ENCODE measurements at places on chromosomes 1 and 21. TPM values are rescaled to one million over a fixed set of nuclear protein-coding genes. Genes with fewer than 3 reads are reported as not detected.

GRCh38 chr1:224707843-224708725 is 92.0 kb downstream of the CNIH3 start:
- DNase-seq: no peak

DNA sequence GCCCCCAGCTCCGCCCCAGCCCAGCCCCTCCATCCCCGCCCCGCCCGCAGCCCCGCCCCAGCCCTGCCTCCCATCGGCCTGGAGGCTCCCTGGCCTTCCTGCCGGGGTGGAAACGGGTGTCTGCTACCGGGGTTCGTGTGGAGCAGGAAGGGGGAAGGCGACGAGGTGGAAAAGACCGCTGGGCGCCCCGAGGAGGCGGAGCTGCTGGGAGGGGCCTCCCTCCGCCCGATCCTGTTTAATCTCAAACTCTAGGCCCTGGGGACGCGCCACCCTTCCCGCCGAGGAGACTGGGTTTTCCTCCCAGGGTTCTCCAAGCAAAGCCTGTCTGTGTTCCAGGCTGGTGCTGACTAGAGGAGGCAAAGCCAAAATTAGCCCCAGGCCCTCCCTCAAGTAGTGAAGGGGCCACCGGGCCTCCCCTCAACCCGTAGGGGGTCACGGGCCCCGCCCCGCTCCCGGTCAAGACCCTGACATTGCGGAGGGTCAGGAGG is 16.2 kb upstream of the TTLL10 start:
- DNase-seq: peak; percentile 97

DNA sequence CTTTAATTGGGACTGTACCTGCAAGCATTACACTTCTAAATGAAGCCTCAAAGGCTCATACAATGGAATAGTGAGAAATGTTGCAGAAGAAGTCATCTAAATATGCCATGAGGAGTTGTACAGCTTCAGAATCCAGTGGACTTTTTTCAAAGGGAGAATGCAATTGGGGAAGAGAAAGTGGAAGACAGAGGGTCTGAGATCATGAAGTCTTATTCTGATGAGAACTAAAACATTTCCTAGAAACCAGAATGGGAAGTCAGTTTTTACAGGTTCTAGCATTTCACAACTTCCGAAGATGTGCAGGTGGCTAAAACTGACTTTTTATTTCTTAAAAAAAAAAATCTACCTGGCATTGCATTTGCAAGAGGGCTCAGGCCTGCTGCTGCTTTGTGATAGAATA is 424.4 kb upstream of the RUNX1 start:
- no peak for DNase-seq

DNA sequence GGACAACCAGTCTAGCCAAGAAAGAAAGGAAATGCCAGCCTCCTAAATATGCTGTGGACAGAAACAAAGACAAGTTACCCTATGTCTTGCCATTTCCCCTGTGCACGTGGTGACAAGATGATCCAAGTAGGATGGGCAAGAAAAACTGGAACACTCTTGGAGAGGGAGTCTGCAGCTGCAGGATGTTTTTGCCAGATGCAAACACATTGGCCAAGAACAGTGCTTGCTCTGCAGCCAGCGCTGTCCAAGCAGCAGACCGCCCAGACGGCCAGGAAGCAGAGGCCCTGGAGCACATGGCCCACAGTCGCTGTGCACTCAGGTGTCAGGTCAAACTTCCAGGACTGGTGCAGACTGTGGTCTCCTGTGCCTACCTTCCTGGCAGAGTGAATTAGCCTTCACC is 189.3 kb downstream of the SLC35F3 start:
- DNase-seq: no peak

DNA sequence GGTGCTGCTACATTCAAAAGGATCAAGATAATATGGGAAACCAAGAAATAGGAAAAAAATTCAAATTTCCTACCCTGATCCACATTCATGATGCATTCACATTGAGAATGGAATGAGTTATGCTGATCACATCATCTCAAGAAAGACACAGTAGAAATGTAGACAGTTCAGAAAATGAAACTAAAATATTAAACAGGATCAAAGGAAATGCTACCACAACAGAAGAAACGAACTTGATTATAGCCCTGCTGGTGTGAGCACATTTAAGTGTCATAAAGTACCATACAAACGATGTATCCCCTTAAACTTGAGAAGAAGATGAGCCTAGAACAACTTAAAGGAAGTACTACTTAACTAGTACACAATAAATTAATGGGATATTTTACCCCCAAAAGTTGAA is 21.3 kb downstream of the SYDE2 start:
- DNase-seq: no peak

DNA sequence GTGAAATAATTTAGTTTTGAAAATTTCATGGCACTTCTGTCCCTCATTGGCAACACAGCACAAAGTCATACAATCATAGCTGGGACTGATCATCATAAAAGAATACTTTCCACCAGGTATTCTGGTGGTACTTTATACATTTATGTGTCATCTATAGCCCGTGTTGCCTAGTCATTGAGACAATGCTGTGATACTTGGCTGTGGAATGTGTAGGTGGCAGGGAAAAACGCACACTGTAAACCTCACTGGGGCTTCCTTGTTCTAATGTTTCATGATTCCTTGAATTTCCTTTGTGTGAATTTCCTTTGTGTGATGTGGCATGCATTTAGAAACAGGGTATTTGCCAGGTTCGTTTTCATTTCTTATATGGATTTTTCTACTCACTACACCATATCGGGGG is 118.3 kb downstream of the FMN2 start:
- no peak for DNase-seq

GRCh38 chr1:44962729-44963128 is 23.7 kb downstream of the EIF2B3 start:
- no peak for DNase-seq

- peak; percentile 13 for DNase-seq
Observed at GRCh38 chr21:18499761-18500376, 96.3 kb upstream of the TMPRSS15 start.

- peak; percentile 55 for DNase-seq
Observed at GRCh38 chr1:68120136-68120791, 69.8 kb upstream of the DIRAS3 start.

GRCh38 chr1:229363723-229364122 is 20.9 kb upstream of the CCSAP start:
- DNase-seq: no peak

GRCh38 chr1:170316270-170316669 is 170.5 kb downstream of the NTMT2 start:
- DNase-seq: no peak

DNA sequence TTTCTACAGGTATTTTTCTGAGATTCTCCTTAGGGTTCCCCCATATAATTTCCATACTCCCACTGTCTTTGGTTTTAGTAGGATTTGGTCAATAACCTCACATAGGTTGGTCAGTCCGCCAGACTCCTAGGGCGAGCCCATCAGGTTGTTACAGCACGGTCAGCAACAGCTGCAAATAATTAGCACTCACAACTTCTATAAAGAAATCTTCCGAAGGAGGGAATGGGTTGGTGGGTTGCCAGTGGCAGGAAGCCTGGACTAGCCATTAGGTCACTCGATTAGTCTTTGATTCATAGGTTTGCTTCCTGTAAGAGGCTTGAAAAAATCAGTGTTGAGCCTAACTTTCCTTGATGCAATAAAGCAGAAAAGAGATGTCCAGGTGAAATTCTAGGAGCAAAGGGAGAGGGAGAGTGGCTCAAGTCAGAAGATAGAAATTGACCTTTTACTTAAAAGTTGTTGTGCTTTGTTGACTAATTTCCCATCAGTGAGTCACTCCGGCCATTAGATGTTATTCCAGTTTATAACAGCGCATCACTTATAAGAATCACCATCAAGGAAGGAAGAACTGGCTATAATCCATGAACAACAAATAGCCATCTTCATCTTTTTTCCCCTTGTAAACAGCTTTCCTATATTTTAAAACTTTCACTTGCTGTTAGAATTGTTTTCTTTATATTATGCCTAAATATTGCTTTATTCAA is 88.3 kb downstream of the TPR start:
- DNase-seq: no peak

GRCh38 chr1:210237479-210237878 is 4.9 kb downstream of the SERTAD4 start:
- DNase-seq: no peak

GRCh38 chr1:116290085-116290705 is 82.8 kb upstream of the ATP1A1 start:
- DNase-seq: no peak

DNA sequence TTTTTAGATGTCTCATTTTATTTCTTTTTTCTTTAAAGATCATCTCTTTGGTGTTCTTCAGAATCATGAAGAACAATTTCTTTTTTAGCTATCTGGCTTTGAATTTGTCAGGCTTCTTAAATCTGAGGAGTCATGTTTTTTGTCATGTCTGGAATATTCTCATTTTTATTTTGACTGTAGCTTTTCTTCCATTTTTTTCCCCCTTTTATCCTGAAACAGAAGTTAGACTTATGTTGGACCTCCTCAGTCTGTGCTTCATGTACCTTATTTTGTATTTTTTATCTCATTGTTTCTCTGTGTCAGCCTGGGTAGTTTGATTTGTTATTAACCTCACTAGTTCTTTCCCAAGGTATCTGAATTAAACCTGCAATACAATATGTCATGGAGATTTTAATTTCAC is 319.2 kb upstream of the ADGRL4 start:
- no peak for DNase-seq

DNA sequence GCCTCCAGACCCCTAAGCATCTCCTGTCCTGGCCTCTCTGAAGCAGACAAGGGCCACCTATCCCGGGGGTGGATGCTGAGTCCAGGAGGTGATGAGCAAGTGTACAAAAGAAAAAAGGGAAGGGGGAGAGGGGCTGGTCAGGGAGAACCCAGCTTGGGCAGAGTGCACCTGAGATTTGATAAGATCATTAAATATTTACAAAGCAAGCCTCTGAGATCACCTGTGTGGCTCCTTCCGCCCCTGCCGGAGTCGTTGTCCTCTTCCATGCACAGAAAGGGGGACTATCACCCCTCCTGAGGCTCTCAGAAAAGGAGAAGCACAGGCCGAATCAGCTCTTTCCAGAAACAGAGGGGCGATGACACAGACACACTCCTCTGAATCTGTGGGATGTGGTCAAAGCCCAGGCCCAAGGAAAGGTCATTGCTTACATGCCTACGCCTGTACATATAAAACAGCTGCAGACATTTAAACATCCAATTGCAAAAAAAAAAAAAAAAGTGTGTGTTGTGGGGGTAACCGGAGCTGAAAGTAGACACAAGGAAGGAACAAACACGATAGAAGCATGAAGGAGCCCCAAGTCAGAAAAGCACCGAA is 30.9 kb downstream of the PRSS38 start:
- DNase-seq: no peak

- no peak for DNase-seq
Observed at GRCh38 chr1:52706136-52706670, 8.1 kb upstream of the COA7 start.

DNA sequence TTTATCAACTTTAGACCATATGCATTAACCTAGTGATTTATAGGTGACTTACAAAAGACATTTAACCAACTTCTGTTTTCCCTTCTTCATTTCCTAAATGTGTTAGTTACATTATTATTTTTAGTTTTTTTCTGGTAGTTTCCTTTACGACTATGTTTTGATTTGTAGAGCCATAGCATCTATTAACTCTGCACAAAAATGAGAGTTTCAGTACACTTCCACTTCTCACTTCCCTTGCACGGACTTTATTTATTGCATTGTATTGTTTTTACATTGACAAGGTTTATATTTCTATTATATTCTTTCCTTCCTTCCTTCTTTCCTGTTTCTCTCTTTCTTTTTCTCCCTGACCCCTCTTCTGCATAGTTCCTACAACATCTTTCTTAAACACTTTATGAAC is 14.7 kb downstream of the PKN2 start:
- DNase-seq: no peak

GRCh38 chr1:64098846-64099582 is 104.4 kb upstream of the UBE2U start:
- no peak for DNase-seq

- no peak for DNase-seq
Observed at GRCh38 chr1:36865602-36865900, 168.8 kb downstream of the GRIK3 start.

DNA sequence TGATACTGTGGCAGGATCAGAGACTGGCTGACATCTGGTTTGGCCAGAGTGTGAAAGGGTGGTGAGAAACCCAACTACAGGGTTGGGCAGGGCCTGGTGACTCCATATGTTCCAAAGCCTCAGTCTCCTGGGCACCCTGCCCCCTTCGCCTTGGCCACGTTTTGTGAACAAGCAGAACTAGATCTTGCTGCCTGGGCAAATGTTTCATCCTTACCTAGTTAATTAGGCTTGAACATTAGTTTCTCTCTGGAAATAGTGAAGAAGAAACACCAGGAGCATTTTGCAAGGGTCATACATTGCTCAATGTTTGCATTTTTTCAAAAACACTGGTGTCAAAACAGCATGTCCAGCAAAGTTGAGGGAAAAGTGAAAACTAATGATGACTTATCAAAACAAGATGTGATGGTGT is 60.5 kb downstream of the MAP3K7CL start:
- DNase-seq: no peak

DNA sequence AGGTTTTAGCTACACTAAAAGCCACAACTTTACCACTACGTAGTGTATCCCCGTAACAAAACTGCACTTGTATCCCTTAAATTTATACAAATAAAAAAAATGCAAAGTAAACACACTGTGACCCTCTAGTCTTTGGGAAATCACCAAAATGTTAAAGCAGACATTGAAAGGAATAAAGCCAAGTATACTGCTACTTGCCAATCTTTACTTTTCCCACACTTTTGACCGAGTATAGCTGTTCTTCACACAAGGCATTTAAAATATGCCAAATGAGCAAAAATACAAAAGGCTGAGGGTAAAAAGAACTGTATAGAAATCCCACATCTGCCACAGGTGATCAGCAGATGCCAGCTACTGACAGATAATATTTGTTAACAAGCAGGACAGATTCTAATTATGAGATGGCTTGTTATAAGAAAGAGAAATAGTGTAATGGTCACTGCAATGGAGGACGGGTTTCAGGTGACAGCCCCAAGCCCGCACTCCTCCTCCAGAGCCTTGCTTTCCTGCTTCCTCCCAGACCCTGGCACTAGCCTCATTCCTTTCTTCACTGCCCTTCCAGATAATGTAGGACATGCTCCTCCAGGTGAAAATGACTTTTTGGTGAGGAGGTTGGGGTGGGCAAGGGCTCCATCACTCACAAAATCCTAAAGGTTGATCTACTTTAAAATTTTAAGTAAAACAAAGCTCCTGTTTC is 18.1 kb downstream of the KCNT2 start:
- no peak for DNase-seq

DNA sequence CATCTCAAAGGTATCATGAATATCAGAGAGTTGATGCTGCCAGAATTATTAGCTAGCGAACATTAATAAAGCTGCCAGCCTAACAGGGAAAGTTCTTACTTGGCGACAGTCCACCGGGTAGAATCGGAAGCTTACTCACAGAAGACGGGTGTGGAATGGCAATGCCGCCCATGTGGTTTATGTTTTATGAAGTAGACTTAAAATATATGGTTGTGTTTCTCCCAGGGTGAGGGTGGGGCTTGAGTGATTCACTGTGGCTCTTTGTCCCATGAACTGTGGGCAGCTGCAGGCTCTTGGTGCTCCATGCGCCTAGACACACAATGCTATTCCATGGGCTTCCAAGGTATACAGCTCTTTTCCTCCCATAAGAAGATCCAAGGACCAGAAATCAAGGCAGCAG is 162.7 kb downstream of the PIGK start:
- no peak for DNase-seq

Gene DMRTA2
- not detected for total RNA-seq

Gene ATP6V1G3
- not detected for total RNA-seq

Gene MIXL1
- not detected for total RNA-seq

Gene EPHA8
- total RNA-seq: not detected

Gene SLFNL1
- total RNA-seq: not detected

Gene OR2M3
- not detected for total RNA-seq

Gene C21orf58
- total RNA-seq: 29.1 TPM

Gene ANGPTL3
- total RNA-seq: not detected

Gene TEDDM1
- not detected for total RNA-seq

Gene CD5L
- not detected for total RNA-seq

Gene STRIP1
- total RNA-seq: 38.5 TPM

Gene LAMC2
- total RNA-seq: 0.02 TPM

Gene GBP7
- total RNA-seq: not detected
